Substantia nigra (tissue), 51 donors: ENCODE measurements at places on chromosomes 3 and 15.

DNA sequence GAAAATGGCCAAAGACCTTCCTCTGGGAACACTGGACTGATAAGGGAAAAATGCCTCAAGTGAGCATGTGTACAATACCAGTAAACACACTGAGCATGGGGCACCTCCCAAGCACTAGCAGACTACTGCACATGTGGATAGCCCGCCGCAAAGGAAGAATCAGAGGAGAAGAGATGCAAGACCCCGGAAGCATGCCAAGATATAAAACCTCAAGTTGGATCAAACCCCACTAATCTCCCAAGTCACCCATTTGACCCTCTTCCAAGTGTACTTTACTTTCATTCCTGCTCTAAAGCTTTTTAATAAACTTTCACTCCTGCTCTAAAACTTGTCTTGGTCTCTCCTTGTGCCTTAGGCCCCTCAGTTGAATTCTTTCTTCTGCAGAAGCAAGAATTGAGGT, 121.1 kb upstream of the PLAAT1 start:
- no peak for DNase-seq

DNA sequence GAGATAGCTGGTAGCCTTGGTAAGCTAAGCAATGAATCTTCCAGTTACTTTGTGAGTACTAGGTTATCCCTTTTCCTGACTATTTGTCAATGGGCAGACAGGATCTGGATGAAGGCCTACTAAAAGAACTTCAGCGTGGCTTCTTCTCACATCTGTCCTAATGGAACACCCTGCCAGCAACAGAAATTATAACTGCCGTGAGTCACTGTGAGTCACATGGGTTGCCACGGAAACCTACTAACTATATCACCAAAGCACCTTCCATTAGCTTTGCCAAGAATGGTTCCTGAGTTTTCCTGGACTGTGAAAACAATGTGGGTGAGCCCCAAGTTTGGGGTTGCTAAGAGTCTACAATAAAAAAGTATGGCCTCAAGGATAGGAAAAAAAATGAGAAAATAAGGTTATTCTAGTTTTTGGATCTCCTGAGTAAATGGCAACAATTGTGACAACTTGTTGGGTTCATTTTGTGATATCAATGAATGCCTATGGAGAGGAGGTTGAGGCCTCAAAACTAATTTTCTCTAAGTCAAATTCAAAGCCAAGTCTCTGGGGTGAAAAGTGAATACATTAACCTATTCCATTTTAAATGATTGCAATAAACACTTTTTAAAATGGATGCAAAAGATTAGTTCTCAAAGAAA, 195.1 kb upstream of the ICE2 start:
- no peak for DNase-seq

DNA sequence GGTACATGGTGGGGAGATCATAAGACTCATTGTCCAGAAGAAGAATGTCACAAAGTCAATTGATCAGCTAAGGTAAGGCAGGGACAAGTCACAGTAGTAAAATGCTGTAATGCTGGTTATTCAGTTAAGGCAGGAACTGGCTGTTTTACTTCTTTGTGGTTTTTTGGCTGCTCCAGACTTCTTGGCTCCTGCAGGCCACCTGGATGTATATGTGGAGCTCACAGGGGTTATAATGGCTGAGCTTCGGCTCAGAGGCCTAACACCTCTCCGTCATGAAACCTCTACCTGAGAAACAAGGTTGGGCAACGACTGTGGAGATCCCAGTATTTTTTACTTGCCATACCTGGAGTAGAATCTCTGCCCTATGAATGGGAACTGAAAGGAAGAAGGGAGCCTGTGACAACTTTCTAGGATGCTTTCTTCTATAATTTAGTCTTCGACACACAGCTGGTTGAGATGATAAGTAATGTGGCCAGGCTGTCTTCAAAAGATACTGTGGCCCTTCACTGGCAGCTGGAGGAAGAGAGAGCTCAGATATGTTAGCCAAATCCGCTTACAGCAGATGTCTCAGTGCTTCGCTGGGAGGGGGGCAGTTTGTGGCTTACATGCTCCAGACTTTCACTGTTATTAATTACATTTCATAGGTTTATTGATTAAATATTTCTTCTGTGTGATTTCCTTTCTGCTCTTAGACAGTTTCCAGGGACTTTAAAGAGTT, 887.8 kb downstream of the IGSF11 start:
- no peak for DNase-seq

GRCh38 chr3:188877381-188877780, 294.4 kb upstream of the TPRG1 start:
- DNase-seq = no peak

DNA sequence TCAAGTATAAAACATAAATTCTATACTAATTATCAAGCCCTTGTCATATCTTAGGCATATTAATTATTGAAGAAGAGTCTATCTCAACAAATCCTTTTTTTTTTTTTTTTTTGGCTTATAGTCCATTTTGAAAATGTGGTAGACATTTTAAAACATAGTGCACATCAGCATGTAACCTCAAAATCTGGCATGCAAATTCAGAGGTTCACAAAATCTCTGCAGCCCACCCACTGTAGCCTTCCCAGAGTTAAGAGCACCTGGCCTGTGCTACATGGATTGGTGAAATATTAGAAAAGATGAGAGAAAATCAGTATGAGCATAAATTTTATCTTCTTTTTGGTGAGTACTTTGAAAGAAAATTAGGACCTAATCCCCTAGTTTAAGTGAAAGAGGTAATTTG, 84.8 kb downstream of the MBNL1 start:
- DNase-seq = no peak

DNA sequence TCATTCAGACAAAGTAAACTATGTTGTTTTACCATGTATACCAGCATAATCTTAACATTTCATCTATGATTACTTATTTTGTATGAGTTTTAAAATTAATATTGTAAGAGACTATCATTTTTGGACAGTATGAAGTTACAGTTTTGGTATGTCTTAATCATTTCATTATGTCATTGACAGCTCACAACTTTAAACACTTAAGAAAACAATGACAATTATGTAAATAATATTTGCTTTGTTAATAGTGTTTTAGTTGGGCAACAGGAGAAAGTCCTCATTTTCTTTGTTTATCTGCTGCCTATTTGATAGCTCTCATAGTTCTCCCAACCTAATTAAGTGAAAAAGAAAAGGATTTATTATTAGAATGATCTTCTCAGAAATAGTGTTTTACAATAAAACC, 80.2 kb downstream of the MEF2A start:
- no peak for DNase-seq

DNA sequence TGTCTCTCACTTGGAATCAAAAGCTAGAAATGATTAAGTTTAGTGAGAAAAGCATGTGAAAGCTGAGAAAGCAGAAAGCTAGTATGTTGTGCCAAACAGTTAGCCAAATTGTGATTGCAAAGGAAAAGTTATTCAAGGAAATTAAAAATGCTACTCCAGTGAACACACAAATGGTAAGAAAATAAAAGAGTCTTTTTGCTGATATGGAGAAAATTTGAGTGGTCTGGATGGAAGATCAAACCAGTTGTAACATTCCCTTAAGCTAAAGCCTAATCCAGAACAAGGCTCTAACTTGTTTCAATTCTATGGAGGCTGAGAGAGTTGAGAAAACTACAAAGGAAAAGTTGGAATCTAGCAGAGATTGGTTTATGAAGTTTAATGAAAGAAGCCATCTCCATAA, 11.8 kb downstream of the ADGRG7 start:
- DNase-seq = no peak

- no peak for DNase-seq
Observed at GRCh38 chr15:92034227-92034626, 180.7 kb downstream of the SLCO3A1 start.

DNA sequence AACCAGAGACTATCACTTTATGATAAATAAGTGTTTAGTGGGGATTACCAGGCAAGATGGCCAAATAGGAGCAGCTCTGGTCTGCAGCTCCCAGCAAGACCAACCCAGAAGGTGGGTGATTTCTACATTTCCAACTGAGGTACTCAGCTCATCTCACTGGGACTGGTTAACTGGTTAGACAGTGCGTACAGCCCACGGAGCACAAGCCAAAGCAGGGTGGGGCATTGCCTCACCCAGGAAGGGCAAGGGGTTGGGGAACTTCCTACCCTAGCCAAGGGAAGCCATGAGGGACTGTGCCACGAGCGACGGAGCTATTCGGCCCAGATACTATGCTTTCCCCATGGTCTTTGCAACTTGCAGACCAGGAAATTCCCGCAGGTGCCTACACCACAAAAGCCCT, 171.0 kb downstream of the CTNNB1 start:
- no peak for DNase-seq

- DNase-seq = no peak
Observed at GRCh38 chr3:54714035-54714434, 213.8 kb downstream of the LRTM1 start.

DNA sequence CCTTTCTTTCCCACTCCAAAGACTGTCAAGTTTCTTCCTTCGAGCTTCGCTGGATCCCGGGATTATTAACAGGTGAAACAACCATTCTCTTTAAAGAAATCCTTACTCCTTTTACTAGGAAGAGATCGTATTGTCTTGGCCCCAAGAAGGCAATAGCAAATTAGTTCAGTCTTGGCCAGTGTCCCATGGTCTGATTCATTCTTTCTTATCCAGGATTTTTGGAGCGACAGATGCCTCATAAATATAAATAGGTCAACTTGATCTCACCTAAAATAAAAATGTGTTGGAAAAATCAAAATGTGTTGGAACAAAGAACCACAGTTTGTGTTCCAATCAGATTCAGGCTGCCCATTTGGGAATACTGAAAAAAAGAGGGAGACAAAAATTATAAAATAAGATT, 140.1 kb upstream of the TMEM108 start:
- no peak for DNase-seq

DNA sequence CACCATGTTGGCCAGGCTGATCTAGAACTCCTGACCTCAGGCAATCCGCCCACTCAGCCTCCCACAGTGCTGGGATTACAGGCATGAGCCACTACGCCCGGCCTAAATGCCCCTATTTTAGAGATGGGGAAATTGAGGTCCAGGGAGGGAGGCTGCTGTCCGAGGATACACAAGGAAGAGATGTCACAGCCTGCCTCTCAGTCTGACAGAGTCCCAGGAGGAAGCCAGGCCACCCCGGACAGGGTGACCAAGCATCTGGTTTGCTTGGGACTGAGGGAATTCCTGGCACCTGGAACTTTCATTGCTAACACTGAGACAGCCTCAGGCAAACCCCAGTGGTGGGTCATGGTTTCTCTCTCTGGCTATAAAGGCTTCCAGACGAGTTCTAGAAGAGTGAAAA, 30.6 kb upstream of the ADAMTS7 start:
- no peak for DNase-seq

GRCh38 chr3:63986146-63986545, 37.1 kb downstream of the PSMD6 start:
- no peak for DNase-seq

DNA sequence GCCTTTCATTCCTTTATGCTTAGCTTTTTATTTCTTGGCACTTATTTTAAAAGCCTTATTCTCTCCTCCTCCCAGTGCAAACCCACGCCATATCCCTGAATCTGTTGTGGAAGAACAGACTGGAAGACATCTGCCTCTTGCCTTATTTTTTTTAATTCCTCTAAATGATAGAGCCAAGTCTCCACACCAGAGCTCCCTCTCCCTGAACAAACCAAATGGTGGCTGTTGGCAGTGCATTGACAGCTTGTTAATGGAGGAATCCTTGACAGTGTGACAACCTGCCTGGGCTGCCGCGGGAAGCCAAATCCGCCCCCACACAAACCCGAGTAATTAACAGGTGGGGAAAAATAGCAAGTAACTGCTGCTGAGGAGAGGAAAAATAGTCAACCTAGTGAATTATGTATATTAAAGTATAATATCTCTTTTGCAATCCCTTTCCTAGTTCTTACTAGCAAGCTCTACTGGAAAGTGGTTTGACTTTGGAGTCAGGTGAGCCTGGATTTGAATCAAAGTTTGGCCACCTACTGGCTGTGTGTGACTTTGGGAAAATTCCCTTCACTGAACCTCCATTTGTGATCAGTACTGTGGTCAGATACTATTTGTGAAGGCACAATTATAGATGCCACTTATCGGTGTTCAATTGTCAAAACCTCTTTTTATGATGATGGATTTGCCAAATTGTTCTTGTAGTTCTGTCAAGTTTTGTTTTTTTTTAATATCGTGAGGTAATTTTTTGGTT, 589.6 kb downstream of the PDCD6IP start:
- no peak for DNase-seq

- DNase-seq = no peak
Observed at GRCh38 chr15:73924171-73924921, 1.9 kb upstream of the LOXL1 start.

DNA sequence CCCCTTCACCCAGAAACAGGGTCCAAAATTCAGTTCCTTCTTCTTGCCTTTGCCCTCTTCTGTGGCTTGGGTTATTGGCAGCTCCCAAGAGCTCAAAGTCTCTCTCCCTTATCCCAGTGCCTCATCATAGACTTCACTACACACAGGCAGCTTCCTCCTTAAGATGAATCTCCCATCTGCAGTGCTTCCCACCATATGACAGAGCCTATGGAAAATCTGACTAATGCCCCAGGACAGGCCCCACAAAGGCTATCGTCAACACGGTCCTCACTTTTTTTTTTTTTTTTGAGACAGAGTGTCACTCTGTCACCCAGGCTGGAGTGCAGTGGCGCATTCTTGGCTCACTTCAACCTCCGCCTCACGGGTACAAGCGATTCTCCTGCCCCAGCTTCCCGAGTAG, 194.1 kb downstream of the MEX3B start:
- DNase-seq = no peak

- DNase-seq = no peak
Observed at GRCh38 chr3:74121761-74122160, 492.7 kb downstream of the CNTN3 start.

DNA sequence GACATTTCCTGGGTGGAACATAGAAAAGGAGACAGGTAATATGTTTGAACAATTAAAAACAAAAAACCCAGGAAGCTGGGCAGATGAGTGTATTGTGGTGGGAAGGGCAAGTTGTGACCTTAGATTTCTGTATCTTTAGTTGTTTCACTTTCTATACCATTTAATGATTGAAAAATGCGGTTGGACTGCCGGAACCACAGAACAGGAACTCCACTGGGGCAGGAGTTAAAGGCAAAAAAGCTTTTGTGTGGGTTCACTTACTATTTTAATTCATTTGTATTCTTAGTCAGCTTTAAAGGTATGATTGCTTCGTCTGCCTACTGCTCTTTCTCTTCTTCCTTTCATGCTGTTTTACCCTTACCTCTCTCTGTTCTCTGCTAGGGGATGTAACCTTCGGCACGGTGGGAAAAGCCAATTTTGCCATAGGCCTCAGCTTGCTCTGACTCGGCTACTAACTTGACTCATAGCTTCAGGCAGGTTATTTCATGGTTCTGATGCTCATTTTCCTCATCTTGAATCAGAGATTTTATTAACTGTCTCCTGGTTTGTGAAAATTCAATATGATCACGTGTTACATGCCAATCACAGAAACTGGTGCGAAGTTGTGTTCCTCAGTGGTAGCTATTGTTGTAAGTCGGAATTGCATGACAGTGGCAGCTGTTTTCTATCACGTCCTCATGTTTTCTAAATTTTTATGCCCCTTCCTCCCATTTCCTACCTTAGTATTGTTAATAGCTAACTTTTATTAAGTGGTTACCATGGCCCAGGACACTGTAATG, 1.6 kb upstream of the MCTP2 start:
- no peak for DNase-seq
